Stimulated activated CD4-positive, alpha-beta T cell treated with anti-CD3 and anti-CD28 coated beads, Interleukin-15, amount 100 ng/mL, for 1 hour (primary cell): ENCODE measurements at places on chromosomes 1 and 21.

- no peak for DNase-seq
Measured at GRCh38 chr1:201112173-201112731, at the start of gene CACNA1S. Gene CACNA1S (minus strand): TSS chr1:201112426. CDS start chr1:201112339, 87 bp downstream.

- no peak for DNase-seq
Measured at GRCh38 chr1:6412896-6413295, 6.8 kb downstream of the HES2 start.

DNA sequence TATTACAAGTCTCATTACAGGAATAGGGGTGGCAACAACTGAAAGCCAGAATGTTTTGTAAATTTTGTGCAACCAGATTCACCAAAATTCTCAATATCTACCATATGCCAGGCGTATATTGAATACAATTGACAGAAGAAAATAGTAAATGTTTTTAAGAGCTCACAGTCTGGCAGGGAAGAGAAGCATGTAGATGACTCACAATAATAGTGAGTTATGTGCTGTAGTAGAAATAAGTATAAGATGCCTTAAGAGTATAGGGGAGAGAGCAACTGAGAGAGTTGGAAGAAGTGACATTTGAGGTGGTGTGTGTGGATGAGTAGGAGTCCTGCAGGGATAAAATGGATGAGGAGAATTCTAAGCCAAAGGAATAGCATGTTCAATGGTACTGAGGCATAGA is 170.5 kb upstream of the FGGY start:
- DNase-seq = no peak

- DNase-seq = no peak
Measured at GRCh38 chr1:81731989-81732388, 68.7 kb upstream of the ADGRL2 start.

- DNase-seq = peak; percentile 39
Measured at GRCh38 chr1:119611701-119612113, 36.4 kb downstream of the ZNF697 start.

GRCh38 chr21:15094706-15095105 is 29.9 kb upstream of the NRIP1 start:
- DNase-seq = no peak

- DNase-seq = no peak
Measured at GRCh38 chr1:175690298-175690697, 53.1 kb downstream of the TNR start.

- DNase-seq = no peak
Measured at GRCh38 chr1:212504171-212504803, 71.6 kb downstream of the NENF start.

DNA sequence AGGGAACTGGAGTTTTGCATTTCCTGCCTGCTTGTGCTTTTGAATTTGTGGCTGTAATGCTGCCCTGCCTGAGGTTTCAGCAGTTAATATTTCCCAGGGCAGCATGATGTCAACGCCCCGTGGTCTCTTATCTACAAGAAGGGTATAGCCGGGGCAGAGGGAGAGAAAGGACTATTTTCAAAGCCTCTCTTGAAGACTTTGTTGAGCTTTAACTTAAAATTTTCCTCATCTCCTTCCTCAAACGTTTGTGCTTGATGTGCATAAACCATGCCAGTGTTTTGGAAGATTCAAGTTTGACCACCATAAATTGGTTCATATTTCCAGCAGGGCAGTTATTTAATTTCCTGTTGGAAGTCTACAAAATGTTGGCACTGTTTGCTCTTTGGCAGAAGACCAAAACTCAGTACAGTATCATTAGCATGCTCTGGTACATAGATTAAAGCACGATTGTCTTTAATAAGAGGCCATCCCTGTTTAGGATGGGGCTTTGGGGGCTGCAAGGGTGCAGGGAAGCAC is 43.4 kb downstream of the ROR1 start:
- DNase-seq = no peak

GRCh38 chr1:230792691-230793462 is 45.7 kb downstream of the CAPN9 start:
- no peak for DNase-seq

- no peak for DNase-seq
Measured at GRCh38 chr1:162323023-162323422, 53.6 kb downstream of the SPATA46 start.

DNA sequence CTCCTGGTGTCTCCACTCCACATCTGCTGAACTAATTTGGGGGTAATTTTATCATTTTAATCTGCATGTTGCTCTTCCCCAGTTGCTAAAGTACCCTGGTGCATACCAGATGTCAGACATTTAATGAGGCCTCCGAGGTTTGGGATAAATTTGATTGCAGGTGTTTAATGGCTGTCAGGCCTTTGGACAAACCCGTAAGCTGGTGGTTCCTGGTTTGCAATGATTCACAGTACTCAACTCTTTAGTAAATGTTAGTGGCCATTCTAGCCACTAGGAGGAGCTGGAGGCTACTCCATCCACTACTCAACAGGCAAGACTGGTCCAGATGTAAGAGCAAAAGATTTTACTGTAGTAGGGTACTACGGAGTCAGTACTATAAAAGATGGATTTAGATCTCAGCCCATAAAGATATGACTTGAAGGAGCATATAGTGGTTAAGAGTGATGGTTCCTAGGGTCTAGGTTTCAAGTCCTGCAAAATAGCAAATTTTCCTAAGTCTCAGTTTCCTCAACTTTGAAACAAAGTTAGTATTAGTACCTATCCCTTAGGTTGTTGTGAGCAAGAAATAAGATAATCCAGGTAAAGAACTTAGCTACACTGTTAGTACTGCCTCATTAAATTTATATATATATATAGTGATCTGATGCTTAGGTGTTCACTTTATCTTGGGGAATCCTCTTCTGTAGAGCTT is 132.8 kb downstream of the SNX7 start:
- DNase-seq = no peak

DNA sequence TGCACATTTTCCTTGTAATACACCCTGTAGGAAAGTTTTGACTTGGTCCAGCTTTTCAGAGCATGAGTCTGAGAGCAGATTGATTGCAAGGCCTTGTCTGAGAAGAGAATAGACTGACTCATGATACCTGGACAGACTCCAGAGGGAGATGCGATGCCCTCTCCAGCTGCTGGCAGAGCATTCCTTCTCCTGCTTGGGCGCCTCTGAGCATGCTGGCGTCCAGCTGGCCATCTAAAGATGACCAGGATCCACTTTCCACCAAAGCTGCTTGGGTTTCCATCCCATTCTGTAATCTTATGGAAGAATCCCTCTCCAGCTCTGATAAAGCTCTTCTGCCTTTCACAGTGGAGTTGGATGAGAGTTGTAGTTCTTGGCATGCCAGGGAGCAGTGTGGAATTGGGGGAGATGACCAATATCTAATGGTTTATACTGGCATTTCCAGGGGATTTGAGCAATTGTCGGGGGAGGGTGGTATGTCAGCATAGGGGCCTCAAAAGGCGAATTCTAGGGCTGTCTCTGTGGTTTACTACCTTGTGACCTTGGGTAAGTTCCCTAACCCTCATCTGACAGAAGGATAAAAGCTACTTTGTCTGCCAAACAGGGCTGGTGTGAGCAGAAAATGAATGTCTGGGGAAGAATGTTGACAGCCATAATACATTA is 19.5 kb downstream of the SZRD1 start:
- no peak for DNase-seq

GRCh38 chr1:91499904-91500755 is 521 bp upstream of the CDC7 start:
- no peak for DNase-seq

DNA sequence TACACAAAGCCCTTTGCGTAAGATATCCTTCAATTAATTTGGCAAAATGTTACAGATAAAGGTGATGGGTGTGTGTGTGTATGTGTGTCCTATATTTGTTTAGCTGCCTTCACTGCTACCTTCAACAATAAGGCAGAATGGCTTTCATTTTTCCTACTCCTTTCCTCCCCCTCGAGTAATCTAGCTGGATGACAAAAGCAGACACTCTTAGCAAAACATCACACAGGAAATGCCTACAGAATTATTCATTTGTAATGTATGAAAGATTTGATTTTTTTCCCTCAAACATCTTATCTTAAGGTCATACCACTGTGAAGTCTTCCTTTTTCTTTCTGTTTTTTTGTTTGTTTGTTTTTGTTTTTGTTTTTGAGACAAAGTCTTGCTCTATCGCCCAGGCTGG is 10.6 kb downstream of the PTPN22 start:
- no peak for DNase-seq

- DNase-seq = no peak
Measured at GRCh38 chr1:206514813-206515387, 7.6 kb downstream of the RASSF5 start.

- no peak for DNase-seq
Measured at GRCh38 chr1:15185617-15186016, 32.1 kb downstream of the TMEM51 start.

- DNase-seq = no peak
Measured at GRCh38 chr1:40350391-40350790, 23.1 kb upstream of the SMAP2 start.

DNA sequence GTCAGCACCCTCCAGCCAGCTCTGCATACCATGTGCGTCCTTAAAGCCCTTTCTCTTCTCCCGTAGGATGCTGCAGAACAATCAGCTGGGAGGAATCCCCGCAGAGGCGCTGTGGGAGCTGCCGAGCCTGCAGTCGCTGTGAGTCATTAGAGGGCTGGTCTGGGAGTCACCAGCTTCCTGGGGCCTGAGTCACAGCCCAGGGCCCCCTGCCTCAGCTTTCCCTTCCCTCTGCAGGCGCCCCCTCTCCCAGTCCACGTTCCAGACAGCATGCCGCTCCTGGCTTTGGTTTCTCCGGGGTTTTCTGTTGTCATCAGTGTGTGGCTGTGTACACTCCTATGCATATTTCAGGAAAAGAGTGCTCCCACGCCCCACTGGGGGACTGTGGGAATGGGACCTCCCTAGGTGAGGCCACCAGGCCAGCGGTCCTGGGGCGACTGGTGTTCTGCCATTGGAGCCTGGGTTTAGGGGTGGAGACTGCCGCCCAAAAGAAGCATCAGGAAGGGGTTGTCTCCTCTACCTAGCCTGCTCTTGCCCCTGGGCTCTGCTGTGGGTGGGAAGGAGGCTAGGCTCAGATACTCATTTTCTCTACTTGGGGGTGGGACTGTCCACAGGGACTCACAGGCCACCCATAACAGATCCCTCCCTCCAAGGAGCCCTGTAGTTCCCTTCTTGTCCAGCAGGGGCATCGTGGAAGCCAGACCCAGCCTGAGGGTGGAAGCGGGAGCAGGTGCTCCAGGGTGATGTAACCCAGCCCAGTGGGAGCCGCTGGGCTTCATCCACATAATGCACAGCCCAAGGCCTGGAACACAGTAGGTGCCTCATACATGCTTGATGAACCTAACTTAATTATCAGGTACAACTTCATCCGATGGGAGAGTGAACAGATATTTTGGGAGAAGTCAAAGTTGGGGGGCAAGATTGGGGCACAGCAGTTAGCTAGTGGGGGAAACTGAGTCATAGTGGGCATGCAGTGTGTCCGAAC is 42.5 kb downstream of the LGR6 start:
- peak; percentile 27 for DNase-seq

GRCh38 chr1:162229549-162229948 is 147.1 kb downstream of the SPATA46 start:
- DNase-seq = no peak

- no peak for DNase-seq
Measured at GRCh38 chr1:43963006-43963405, 6.8 kb upstream of the DPH2 start.

DNA sequence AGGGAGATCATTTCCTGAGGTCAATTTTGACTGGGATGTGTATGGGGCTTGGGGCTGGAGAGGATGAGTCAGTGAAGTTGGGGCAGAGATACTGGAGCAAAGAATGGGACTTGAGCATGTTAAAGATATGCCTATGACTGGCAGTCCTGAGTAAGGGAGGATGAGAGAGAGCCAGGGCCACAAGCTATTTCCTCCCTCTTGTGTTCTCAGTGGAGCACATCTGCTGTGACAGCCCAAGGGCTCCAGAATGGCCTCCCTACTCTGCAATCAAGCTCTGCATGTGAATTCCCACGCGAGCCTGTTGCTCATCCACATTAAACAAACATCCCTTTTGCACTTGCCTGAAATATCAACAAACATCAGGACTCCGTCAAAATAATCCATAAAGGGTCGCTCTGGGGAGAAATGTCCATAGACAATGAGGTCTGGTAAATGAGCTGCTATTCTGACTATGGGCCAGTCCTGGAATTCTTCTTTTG is 9.2 kb downstream of the ADCY10 start:
- DNase-seq = no peak

DNA sequence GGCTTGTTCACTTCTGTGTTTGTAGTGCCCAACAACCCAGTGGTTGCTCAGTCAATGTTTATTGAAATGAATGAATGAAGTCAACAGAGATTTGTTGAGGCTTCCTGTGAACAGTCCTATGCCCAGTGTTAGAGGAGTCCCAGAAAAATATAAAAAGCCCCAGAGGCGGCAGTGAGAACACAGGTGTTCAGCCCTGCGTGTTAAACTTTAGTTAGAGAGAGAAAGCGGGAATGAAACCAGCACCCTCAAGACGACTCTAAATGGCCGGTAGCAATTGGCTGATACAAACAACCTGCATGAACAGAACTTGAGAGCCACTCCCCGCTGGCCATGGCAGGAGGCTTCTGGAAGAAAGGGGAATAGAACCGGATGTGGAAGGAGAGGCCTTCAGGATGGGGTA is 22.6 kb downstream of the TMEM51 start:
- no peak for DNase-seq

- DNase-seq = no peak
Measured at GRCh38 chr21:33029385-33029921, 3.7 kb downstream of the OLIG2 start.

- DNase-seq = no peak
Measured at GRCh38 chr1:107599220-107599619, 365.8 kb downstream of the VAV3 start.

GRCh38 chr1:172351346-172351745 is 69.1 kb upstream of the C1orf105 start:
- DNase-seq = no peak

GRCh38 chr1:226511296-226511695 is 37.3 kb upstream of the STUM start:
- no peak for DNase-seq

DNA sequence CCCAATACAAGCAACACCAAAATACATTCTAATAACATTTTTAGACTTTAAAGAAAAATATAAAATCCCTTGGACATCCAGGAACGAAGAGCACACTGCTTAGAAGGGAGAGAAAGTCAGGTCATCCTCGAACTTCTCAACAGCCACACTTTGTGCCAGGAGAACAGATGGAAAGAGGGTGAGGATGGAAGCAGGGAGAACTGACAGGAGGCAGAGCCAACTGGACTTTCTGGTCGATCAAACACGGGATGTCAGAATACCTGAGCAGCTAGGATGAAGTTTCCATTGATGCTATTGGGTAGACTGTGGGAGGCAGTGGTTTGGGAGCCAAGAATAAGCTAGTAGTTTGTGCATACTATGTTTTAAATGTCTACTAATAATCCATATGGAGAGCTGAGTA is 111.4 kb downstream of the TOMM20 start:
- DNase-seq = no peak

- no peak for DNase-seq
Measured at GRCh38 chr21:32666258-32666657, 54.1 kb upstream of the CFAP298 start.

DNA sequence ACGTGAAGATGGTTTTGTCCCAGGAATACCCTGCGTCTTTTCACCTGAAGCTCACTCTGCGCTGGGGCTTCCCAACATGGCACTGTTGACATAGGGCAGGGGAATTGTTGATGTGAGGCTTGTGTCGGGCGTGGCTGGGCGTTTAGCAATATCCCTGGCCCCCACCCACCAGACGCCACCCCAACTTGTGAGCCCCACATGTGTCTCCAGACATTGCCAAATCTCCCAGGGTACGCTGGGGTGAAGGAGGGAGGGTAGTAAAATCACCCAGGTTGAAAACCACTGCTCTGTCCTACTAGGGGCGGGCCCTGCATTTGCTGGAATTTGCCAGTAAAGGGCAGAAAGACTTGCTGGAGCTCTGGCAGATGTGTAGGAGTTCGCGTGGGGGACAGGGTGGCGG is 36.0 kb downstream of the SPSB1 start:
- DNase-seq = no peak
